Activated T-helper 1 cell treated with anti-CD3 and anti-CD28 coated beads, Interleukin-2, amount 50 U/mL, for 16 hours (primary cell): ENCODE measurements at places on chromosomes 11 and 22.

- no peak for DNase-seq
These were observed 6.0 kb downstream of the MALAT1 start for GRCh38 chr11:65504674-65505465.

DNA sequence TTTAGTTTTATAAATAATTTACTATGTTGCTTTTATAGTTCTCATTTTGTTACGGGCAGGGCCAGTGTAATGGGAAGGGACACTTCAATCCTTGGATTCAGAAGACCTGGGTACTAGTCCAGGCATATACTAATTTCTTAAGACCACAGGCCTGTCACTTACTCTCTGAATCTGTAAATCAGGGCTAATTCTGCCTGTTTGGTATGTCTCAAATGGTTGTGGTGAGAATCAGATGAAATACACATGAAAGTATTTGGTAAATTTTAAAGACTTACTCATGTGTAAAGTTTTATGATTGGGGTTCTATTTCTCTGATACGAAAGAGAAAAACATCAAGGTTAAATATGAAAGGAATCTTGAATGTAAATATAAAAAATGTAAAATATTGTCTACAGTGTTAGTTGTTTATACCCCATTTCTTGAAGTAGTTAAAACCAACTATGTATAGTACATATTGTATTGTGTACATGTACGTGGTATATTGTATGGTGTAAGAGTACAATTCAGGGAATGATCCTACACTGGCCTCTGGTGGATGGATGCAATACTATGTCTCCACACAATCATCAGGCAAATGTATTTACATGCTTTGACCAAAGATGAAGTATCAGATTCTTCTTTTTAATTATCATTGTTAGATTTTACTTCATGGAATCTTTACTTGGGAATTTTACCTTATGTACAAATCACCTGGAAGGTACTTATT lies 24.5 kb upstream of the RAG2 start:
- DNase-seq: no peak

GRCh38 chr11:47551086-47551485 lies 1.8 kb downstream of the CELF1 start:
- DNase-seq: no peak

DNA sequence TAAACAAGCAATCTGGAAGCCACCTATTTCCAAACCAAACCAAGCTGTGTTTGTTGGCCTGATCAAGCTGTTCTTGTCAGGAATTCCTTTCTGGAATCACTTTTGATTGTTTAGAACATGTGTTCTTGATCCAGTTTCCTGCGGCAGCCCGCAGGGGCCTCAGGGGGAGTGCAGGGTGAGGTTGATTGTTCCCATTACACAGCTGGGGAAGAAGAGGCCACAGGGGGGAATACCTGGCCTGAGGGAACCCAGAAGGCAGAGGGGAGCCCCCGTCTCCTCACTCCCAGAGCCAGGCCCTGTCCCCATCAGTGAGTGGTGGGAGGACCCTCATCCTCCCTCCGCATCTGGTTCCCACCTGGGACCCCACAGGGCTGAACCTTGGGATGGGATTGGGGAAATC lies 4.2 kb downstream of the MRGPRD start:
- no peak for DNase-seq

DNA sequence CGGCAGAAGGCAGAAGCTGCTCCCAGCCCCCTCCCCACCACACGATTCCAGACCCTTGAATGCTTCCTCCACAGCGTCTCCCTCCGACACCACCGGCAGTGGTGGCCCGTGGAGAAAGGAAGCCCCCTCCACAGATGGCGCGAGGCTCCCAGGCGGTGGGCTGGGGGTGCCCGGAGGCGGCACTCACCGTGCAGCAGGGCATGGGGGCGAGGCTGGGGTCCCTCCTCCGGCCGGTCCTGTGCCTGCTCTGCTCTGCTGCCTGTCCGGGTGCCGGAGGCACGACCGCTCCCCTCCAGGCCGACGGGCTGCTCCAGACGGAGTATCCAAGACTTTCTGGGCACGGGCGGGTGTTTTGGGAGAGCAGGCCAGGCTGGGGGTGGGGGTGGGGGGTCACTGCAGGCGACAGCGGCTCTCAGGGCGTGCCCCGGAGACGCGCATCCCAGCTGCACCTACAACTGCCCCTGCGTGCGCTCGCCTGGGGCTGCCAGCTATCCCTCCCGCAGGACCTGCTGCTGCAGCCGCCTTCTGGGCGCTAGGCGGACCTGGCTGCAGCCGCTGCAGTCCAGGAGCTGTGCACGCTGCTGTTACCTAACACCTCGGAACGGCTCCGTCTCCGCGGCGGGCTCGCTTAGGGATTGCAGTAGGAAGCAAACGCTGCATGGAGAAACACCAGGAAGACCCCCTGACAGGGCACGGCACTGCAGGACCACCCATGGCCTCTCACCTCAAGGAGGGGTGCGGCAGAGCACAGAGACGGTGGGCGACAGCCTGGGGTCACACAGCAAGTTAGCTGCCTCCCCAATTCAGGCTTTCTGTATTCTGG lies 15.2 kb downstream of the MRGPRG start:
- no peak for DNase-seq

- no peak for DNase-seq
These were observed 51.9 kb upstream of the PTPRJ start for GRCh38 chr11:47928426-47928825.

GRCh38 chr22:22327723-22328122 lies 83.1 kb downstream of the VPREB1 start:
- DNase-seq: no peak

- DNase-seq: no peak
These were observed 327.5 kb upstream of the TENM4 start for GRCh38 chr11:79768343-79768742.

- no peak for DNase-seq
These were observed 26.3 kb downstream of the TOLLIP start for GRCh38 chr11:1283091-1283511.

- no peak for DNase-seq
These were observed 104.5 kb downstream of the CHST1 start for GRCh38 chr11:45560913-45561281.

DNA sequence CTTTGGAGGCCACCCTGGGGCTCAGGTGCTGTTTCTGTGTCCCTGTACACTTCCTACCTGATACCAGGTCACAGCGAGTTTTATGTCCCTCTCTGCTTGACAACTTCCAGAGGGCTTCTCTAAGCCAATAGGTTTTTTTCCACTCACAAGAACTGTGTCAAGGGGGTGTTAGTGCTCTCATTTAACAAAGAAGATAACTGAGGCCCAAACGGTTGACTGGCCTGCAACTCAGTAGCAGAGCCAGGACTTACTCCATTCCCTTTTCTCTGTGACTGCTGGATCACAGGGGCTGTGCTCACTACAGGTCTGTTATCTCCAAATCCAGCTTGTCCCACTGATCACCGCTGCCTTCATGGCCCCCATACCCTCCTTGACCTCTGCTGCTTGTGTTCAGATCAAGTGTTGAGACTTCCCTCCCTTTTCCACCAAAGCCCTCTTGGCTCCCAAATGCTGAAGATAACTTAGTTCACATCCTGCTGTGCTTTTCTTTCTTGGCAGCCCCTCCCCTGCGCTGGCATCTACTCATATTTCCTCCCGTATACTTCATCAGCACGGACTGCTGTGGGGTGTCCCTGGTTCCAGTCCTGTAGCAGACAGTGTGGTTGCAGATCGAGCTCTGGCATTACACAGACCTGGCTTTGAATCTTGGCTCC lies 41.3 kb downstream of the POU2F3 start:
- no peak for DNase-seq

DNA sequence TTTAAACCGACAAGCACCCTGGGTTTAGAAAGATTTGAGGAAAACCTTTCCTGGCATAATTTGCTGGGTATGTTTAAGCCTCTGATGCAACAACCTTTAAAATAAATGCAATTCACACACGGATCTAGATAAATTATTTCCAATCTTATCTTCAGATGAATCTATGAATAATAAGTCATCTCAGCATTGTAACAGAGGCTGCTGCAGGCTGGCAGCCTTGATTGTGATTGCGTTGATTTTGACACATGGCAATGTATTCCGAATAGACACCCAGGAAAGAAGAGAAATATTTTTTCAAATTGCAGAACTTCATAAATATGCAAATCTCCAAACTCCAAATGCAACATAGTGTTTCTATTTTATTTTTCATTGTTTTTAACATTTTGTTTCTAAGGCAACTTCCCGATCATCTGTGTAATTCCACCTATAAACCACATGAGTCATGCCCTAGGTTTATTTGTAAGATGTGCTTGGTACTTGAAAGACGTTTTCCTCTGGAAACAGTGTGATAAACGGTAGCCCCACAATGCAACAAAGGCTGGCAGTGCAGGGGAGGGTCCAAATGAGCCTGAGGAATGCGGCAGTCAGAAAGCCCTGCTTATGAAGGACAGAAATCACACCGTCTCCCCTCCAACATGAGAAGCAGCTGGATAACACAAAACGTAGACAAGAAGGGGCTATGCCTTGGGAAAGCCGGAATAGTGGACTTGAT lies 359.0 kb downstream of the BRD1 start:
- DNase-seq: no peak

GRCh38 chr22:29080106-29080975 lies 7.5 kb downstream of the KREMEN1 start:
- no peak for DNase-seq

DNA sequence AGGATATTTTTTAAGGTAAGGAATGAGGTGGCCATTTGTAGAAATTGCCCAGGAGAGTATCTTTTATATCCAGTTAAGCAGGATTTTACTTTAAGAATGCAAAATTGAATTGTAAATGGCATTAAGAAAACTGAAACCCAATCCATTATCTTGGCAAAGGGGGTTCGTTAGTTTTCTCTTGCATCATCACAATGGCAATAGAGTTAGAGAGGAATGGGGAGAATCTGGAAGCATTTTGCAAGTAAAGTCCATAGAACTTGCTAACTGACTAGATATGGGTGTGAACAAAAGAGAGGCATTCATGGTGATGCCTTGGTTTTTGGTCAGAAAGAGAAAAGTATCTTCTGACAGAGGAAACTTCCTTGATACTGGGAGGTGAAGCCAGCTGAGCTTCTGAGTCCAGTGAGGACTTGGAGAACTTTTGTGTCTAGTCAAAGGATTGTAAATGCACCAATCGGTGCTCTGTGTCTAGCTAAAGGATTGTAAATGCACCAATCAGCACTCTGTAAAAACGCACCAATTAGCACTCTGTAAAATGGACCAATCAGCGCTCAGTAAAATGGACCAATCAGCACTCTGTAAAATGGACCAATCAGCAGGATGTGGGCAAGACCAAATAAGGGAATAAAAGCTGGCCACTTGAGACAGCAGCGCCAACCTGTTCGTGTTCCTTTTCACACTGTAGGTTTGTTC lies 3.6 kb upstream of the CCDC117 start:
- no peak for DNase-seq

DNA sequence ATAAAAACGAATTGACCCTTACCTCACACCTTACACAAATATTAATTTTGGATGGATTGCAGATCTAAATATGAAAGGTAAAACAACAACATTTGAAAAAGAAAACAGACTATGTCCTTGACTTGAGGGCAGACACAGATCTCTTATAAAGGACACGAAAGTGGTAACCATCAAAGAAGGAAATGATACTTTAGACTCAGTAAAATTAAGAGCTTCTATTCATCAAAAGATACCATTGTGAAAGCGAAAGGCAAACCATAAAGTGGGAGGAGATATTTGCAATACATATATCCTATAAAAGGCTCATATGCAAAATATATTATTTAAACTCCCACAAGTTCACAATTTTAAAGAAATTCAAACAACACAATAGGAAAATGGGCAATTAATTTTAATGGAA lies 5.0 kb downstream of the HEPACAM start:
- DNase-seq: no peak

DNA sequence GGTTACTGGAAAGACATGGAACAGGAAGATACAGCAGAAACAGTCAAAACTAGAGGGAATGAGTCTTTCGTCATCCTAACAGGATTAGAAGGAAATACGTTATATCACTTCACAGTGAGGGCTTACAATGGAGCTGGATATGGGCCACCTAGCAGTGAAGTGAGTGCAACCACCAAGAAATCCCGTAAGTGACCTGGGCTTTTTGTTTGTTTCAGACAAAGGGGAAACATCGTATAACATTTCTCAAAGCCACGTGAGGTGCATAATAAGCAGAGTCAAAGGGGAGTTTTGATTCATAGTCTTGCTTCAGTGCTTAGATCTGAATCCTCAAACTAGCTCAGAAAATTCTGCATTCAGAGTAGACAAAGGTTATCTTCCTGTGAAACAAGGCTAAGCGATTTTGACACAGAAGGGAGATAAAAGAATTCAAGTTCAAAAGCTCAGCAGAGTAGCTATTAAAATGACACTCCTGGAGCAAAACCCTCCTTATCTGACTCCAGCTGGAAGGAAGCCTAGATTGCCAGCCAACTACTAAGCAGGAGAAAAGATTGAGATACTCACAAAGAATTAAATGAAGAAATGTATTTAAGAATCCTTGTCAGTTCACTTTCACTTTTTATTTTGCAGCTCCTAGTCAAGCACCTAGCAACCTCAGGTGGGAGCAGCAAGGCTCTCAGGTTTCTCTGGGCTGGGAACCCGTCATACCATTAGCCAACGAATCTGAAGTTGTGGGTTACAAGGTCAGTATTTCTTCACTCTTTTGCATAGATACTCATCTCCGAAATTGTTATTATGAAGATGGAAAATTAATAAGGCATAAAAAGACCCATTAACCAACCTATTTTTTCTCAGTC lies 346.4 kb upstream of the ARHGAP42 start:
- no peak for DNase-seq

GRCh38 chr11:60658409-60658808 lies 41.0 kb upstream of the MS4A8 start:
- no peak for DNase-seq

- no peak for DNase-seq
These were observed 135.2 kb downstream of the WNT11 start for GRCh38 chr11:76071090-76071489.

- no peak for DNase-seq
These were observed 50.8 kb downstream of the DHCR7 start for GRCh38 chr11:71397331-71397860.

- DNase-seq: peak; percentile 67
These were observed 472 bp downstream of the APOA5 start for GRCh38 chr11:116791002-116791812.

DNA sequence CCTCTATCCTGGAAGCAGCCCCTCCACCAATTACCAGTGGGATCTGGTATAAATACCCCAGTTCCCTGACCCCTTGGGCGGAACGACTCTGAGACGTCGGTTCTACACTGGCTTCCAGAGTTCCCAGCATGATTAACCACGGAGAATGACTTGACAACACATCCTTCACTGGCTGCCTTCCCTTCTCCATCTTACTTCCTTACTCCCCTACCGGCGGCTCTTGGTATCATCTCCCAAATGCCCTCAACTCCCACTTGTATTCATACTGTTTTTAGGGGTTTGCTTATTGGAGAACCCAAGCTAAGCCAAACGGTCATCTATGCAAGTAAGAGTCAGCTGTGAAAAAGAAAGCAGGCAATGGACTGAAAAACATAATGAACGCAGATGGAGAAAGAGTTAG lies 56.1 kb downstream of the APOL3 start:
- no peak for DNase-seq
